GM12865 (cell line): ENCODE measurements at places on chromosomes 12 and 14.

DNA sequence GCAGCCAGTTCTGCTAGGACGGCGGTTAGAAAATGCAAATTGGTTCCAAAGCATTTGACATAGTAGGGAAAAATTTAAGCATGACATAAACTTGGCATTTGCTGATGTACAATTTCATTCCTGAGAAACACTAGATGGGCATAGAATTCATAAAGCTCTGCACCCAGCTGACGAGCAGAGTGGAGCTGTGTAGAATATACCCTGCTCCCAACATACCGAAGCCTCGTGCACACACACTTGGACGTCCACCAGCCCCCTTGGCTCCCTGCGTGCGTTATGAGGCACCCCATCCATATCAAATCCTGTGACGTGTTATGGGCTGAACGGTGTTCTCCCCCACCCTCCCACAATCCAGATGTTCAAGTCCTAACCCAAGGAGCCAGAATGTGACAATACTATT lies 65.4 kb downstream of the CLMN start:
- no peak for DNase-seq

DNA sequence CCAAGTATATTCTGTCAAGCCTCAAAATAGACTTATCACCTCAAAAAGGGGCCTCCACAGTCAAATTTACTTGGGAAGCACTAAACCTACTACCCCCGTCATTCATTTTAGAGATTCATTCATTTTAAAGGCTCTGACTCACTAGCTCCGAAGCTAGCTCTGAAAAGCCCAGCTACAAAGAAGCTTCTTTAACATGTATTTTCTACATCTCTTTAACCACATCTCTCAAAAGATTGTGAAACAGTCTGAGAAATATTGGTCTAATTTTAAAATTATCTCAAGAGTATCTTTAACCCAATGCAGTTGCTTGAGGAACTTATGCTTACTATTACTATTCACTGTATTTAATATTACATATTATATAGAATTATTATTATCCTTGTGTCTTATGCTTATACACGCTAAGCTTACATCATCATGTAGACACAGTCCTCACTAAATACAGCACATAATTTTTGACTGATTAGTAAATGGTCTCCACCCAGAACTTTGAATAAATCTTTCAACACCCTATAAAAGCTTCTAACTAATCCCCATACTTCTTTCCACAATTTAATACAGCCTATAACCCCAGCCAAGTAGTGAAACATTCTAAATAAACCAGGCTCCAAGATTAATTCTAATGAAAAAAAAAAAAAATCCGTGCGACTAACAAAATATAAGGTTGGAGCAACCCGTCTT lies 7.8 kb downstream of the NT5DC3 start:
- DNase-seq: no peak

- no peak for DNase-seq
These were observed 82.1 kb downstream of the KIF26A start for GRCh38 chr14:104220215-104221070.

DNA sequence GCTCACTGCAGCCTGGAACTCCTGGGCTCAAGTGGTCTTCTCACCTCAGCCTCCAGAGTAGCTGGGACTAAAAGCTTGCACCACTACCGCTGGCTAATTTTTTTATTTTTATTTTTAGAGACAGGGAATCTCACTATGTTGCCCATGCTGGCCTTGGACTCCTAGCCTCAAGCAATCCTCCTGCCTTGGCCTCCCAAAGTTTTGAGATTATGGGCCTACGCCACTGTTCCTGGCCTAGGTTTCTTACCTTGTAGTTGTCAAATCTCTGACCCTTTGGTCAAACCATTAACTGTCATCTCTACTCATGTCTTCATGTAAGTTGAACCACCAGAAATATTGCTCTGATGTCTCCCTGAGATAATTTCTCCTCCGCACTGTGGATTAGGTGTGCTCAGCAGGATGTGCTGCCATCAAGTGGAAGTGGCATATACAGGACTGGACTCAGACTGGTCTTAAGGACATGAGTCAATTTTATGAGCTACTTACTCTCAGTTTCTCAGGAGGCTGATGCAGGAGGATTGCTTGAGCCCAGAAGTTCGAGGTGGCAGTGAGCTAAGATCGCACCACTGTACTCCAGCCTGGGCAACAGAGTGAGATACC lies 28.5 kb downstream of the ACTR6 start:
- DNase-seq: peak; percentile 36

DNA sequence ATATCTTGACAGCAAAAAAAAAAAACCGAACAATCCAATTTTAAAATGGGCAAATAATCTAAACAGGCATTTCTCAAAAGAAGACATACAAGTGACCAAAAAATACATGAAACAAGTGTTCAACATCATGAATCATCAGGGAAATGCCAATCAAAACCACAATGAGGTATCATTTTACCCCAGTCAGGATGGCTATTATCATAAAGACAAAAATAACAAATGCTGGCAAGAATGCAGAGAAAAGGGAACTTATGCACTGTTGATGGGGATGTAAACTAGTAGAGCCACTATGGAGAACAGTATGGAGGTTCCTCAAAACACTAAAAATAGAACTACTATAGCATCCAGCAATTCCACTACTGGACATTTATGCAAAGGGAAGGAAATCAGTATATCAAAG lies 448.2 kb downstream of the RGS6 start:
- no peak for DNase-seq

- no peak for DNase-seq
These were observed 5.9 kb upstream of the CCDC197 start for GRCh38 chr14:93991212-93991611.
